ENCODE measurements at places on chromosomes 3 and 15.

DNA sequence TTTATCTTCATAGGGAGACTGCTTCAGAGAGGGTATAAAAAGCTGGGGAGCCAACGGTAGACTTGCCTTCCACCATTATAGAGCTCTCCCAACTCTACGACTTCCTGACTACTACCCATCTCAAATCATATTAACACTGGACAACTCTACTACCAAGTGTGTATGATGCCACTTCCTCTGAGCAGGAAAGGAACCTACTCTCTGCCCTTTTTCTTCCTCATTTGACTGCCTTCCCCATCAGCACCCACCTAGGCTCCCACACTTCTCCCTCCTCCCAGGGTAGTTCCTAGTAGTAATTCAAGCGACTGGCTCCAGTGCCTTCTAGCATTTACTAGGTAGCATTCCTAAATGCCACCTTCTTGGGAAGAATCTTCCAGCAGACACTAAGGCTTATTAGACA lies 24.5 kb upstream of the TBL1XR1 start:
- DNase-seq = no peak

DNA sequence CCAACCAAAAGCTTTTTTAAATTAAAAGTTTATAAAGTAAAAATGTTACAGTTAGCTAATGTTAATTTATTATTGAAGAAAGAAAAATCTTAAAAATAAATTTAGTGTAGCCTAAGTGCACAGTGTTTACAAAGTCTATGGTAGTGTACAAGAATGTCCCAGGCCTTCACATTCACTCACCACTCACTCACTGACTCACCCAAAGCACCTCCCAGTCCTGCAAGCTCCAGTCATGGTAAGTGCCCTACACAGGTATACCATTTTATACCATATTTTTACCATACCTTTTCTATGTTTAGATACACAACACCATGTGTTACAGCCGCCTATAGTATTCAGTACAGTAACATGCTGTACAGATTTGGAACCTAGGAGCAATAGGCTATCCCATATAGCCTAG lies 29.1 kb downstream of the SSR3 start:
- DNase-seq = no peak

DNA sequence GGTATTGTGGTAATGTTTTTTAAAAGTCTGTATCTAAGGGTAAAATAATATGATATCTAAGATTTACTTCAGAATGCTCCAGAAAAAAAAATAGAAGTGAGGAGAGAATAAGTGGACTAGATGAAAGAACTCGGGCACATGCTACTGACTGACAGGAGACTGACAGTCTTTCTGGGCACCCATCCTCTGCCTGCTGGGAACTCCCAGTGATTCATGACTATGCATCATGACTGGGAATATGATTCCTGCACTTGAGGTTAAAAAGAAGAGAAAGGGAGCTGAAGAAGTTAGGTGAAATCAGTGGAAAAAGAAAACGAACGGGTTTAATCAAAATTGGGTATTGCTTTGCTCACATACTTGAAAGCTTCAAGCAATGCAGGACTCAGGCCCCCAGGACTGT lies 35.7 kb upstream of the SPSB4 start:
- no peak for DNase-seq

DNA sequence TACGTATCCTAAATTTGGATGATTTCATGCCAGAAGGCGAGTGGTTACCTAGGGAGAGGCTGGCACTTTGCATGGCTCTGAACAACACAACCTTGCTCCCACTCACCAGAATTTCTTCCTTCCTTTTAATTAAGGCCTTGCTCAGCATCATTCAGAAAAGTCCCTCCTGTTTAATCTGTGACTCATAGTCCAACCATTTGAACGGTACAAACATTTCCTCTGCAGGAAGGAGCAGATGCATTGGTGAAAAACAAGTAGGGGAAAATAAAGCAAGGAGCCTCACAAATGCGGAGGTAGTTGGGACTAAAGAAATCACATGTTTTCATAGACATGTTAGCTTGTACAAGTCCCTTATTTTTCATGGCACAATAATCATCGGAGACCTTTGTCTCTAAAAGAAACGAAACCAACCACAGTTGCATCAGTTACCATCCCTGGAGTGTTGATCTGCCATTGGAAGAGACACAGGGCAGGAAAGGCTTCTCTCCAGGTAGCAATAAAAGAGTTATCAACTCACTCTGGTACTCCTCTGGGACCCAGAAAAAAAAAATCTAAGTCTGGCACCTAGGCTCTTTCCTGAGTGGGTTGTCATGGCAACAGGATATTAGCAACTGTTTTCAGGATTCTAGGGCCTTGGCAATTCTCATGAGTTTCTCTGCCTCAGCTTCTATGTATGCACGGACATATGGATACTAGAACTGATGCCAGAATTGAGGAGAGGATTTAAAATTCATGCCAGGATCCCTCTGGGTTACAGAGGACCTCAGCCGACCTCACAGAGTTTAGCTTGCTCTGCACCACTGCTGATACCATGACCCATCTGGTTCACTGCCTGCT lies 255.4 kb upstream of the ARPP21 start:
- DNase-seq = no peak

DNA sequence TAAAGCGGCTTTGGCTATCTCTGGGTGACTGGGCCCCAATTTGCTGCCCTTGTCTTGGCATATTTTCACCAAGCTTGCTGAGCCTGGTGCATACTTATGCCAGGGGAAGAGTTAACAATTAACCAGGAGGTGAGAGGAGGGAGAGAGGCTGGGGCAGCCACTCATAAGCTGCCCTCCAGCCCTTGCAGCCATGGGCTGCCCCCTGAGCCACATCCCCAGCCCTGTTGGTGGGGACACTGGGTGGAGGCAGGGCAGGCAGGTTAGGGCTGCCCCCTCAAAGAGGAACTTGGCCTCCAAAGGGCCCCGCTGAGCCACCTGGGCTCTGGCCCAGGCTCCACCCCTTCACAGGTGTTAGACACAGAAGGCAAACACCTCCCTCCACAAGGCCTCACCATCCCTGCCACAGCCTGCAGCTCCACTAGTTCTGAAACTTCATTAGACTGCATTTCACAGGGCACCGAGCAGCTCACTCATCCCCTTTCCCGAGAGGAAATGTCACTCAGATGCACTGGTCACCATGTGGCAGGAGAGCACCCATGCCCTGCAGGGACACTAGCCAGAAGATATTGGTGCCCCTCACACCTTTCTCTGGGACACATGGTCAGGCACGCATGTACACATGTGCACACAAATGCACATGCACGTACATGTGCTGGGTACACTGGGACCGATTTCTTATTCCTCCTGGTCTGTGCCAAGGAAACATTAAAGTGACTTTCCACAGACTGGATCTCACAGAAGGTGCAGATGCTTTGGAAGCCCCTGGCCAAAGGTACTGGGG lies 20.2 kb downstream of the AMOTL2 start:
- no peak for DNase-seq

DNA sequence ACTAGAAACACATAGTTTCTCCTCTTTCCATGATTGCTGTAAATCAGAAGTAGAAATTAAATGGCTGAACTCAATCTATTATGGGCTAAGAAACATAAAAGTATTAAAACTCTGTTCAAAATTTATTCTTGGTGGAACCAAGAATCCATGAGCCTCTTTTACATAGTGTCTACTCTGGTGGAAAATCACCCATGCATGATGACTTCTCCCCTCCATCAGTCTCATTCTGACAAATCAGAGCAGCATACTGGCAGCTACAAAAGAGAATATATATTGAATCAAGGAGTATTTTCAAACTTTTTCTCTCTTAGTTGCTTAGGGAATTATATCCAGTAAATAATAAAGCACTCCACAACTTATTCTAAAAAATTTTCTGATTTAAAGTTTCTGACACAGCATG lies 536.9 kb upstream of the CCDC54 start:
- no peak for DNase-seq

GRCh38 chr15:38073178-38073946 lies 138.9 kb downstream of the TMCO5A start:
- no peak for DNase-seq

GRCh38 chr3:171187706-171188290 lies 161.3 kb upstream of the SLC2A2 start:
- peak; percentile 45 for DNase-seq

GRCh38 chr15:101171954-101172353 lies 79.9 kb downstream of the CHSY1 start:
- no peak for DNase-seq

DNA sequence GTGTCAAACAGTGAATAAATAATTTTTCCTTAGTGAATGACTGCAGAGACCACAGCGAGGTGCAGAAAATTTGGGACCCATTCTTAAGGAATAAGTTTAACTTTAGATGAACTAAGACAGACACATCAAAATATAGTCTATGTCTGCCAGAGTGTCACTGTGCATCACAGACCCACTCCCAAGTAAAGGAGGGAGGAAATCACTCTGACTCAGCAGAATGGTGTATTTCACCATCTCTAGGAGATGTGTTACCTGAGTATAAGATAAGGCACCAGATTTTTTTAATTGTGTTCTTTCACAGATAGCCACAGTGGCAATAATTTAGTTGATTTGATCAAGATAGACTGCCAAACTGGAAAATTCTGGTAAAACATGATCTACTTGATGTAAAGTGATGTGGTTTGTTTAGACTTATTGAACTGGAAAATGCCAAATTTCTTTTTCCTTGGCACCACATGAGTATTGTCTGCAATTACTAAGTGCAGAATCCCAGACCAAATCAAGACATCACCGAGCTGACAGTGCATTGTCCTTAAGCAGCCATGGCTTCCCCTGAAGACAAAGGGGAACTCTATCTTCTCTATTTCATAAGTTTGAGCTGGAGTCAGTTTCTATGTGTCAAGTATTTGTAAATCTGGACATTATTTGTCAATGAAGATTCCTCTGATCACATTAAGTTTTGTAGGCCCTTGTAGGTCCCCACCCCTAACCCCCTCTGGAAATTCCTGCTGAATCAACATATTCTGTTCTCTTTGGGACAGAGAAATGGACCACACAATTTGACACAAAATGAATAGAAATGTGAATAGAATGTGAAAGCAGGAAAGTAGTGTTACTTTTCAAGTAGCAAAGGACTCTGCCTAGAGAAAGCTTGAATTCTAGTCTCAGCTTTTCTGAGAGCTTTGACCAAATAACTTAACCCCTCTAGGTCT lies 47.6 kb downstream of the TIPARP start:
- no peak for DNase-seq
